Stimulated activated memory B cell treated with anti-CD40 and anti-IgM and Interleukin-4, amounts not matched to agents 10 μg/mL and 1 μg/mL and 100 μg/mL, for 72 hours (primary cell): ENCODE measurements at places on chromosomes 12 and 14.

DNA sequence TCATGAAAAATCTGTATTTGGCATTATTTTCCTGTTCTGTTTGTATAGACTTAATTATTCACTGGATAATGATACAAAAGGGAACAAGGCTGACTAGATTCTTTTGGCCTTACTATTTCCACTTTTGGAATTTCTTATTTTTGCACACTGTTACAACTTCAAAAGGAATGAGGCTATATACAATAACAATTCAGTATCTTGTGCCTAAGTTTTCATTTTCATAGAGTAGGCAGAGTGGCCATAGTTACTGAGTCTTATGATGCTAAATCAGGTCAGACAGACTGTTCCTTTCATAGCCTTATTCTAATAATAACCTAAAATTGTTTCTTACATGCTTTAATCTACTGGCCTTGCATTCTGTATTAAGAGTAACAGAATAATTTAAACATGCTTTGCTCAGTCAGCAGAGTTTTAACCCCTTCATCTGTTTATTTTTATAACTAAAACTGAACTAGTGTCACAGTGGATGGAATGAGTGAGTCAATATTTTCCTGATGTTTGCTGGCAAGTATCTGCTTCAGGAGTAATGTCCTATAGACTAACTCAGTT, 10.5 kb downstream of the TTC8 start:
- no peak for ATAC-seq

GRCh38 chr12:115716551-115716950, 560.9 kb downstream of the MED13L start:
- ATAC-seq: no peak

GRCh38 chr12:89873745-89874144, 165.1 kb upstream of the ATP2B1 start:
- ATAC-seq: peak; percentile 47

DNA sequence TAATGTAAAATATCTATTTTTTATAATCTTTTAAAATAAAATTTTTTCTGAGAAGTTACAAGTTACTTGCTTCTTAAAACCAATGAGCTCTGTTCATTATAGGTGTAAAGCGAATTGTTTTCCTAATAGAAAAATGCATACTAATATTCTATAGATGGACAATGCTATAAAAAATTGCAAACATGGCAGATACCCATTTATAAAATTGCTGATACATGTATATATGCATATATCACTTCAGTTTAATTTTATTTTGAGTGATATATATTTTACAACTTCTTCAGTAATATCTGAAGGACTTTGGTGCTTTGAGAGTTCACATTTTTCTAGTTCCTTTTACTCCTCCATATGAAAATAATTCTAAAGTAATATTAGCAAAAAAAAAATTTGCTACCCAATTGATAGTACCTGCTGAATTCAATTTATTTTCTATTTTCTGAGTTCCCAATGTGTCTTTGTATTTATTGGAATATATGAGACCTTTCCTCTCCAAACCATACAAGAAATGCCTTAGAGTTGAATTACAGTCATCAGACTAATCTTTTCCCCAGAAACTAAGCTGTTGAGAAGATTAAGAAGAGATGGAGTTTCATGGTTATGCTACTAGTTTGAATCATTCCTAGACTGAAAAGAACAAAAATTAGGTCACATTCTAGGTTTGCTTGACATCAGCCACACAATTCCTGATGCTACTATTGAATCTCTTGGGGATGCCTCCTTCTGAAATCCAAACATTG, 1937.5 kb upstream of the SEL1L start:
- ATAC-seq: no peak

GRCh38 chr12:29831173-29831572, 47.4 kb upstream of the TMTC1 start:
- no peak for ATAC-seq

DNA sequence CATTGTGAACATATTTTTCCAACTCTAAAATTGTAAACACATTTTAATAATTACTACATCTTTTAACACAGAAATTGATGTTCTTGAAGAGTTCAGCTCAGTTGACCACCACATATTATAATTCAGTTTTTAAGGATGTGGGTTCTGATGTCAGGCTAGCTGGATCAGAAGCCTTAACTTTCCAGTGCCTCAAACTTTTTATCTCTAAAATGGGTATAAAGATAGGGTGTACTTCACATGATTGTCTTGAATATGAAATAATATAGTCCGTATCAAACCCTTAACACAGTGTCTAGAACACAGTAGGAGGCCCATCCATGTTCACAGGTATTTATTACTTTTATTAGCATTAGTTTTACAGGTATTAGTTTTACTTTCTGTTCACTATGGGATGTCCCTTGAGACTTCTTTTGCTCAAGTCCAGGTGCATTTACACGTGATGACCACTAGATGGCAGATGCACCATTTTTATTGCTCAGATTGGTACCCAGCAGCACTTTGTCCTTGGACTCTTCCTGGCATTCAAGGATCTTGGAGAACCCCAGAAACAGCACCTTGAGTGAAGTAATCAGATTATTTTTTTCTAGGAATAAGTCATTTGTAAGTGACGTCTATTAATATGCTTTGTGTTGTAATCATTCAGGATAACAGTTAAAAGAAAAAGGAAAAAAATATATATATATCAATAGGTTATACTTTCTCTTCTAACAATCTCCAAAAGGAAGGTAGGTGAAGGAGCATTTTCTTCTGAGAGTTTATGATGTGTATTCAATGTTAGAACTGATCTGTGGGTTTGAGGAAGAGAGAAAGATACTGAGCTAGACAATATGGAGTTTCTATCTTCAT, 580.2 kb downstream of the ETNK1 start:
- peak; percentile 76 for ATAC-seq

GRCh38 chr14:29668201-29668600, 259.4 kb downstream of the PRKD1 start:
- no peak for ATAC-seq

- no peak for ATAC-seq
Observed at GRCh38 chr12:115004470-115005146, 320.6 kb upstream of the TBX3 start.

DNA sequence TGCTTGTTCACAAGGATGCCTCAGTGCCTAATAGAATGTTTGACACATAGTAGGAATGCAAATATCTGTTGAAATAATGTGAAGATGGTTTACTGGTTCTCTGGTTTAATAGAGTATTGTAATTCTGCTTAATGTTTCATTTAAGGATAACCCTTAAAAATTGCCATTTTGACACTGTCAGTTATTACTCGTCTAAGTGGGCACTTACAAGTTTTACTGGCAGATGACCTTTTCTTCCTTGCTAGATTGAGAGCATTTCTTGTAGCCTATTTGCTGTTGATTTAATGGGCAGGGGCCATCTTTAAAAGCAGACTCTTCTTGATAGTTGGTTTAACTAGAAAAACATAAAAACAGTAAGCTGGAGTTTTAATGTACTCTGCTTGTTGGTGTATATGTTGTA, 1.9 kb downstream of the TMEM263 start:
- no peak for ATAC-seq

DNA sequence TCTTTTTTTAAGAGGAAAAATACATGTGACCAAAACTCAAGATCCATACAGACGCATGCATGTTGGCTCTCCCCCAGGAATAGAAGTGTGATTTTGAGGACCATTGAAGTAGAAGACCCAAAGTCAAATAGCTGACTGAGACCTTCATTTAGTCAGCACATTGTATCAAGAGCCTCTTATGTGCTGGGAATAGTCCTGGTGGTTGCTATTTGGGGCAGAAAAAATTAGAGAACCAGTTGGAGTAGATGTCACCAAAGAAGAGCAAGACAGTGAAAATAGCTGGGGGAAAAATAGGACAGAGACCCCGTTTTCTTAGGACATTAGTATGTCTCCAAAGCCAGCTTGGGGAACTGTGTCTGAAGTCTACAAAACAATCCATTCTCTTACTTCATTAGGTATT, 93.6 kb downstream of the PELI2 start:
- no peak for ATAC-seq

- ATAC-seq: no peak
Observed at GRCh38 chr14:28494196-28494595, 272.4 kb upstream of the FOXG1 start.

DNA sequence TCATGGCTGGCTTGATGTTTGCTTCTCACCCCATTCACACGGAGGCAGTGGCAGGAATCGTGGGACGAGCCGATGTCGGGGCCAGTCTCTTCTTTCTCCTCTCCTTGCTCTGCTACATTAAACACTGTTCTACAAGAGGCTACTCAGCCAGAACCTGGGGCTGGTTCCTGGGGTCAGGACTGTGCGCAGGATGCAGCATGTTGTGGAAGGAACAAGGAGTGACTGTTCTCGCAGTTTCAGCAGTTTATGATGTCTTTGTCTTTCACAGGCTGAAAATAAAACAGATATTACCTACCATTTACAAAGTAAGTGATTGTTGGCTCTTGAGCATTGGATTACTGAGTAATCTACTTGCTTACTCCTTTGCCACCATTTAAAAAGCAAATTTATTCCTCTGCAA, 170.6 kb downstream of the TMTC2 start:
- no peak for ATAC-seq

DNA sequence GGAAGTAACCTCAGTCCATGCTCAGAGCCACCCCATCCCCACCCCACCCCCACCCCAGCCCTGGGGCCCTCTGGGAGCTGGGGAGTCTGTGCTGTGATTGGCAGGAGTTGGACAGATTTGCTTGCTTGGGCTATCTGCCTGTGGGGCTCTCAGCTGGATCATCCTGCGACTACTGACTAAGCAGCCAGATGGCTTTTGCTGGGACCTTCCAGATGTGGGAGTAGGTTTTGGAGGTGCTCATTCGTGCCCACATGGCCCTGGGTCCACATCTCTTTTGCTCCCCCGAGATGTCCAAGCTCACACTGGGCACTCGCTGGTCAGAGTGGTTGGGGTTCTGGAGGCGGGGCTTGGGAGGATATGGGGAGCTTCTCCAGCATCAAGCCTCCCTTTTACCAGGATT, 138.9 kb downstream of the TSPAN9 start:
- ATAC-seq: no peak

DNA sequence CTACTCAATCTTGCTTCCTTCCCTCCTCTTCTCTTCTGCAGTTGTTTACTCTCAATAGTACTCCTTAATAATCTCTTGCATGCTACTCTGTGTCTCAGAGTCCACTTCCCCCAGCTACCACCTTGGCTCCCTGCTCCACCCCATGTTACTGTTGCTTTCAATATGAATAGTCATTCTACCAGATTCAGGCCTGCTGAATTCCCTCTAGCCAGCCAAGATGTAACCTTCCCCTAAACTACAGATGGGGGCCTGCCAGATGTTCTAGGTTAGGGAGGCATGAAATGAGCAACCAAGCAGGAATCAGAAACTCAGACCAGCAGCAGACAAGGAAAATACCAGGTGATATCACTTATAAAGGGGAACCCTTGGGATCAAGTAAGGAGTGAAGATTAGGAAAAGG, 392.1 kb upstream of the DDHD1 start:
- peak; percentile 79 for ATAC-seq

DNA sequence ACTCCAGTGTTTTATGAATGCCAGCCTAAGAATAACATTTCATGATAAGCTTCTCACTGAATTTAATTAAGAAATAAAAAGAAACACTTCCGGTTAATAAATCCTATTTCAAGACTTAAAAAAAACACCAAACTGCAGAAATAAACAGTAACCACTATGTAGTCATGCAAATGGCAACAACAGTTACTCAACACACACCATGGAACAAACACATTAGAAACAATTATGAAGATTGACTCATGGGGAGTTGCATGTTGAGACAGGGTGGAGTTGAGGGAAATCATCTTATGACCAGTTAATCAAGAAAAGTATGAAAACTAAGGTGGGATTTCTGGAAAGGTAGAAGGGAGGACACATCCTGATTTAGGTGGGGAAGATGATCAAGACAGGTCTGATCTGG, 52.7 kb downstream of the PLBD1 start:
- no peak for ATAC-seq

DNA sequence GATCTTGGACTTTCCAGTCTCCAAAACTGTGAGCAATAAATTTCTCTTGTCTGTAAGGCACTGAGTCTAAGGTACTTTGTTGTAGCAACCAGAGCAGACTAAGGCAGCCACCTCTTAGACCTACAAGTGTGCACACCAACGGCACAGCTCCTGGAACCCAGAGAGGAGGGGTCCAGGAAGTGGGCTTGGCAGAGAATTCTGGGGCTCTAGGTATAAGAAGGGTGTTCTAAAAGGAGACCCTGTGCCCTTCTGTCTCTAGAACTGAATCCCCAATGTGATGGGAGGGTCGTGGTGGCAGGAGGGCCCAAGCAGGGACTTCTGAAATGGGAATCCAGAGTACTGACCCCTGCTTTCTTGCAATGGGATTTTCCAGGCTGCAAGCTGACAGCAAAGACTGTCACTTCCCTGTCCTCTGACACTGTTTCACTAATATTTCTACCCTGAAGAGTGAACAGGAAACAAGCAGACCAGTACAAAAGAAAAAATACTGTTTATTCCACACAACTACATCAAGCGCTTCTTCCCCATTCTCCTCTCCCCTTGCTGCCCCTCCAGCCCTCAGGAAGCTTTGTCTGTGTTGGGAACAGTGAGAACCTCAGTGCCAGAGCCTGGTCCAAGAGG, 13.6 kb upstream of the TFCP2 start:
- no peak for ATAC-seq

GRCh38 chr12:53223389-53224060, 8.5 kb downstream of the RARG start:
- ATAC-seq: no peak

- no peak for ATAC-seq
Observed at GRCh38 chr12:66268562-66268961, 33.7 kb upstream of the HELB start.

GRCh38 chr12:40819436-40820108, 127.3 kb downstream of the CNTN1 start:
- ATAC-seq: no peak

- ATAC-seq: no peak
Observed at GRCh38 chr14:44970907-44971306, 8.9 kb downstream of the TOGARAM1 start.

DNA sequence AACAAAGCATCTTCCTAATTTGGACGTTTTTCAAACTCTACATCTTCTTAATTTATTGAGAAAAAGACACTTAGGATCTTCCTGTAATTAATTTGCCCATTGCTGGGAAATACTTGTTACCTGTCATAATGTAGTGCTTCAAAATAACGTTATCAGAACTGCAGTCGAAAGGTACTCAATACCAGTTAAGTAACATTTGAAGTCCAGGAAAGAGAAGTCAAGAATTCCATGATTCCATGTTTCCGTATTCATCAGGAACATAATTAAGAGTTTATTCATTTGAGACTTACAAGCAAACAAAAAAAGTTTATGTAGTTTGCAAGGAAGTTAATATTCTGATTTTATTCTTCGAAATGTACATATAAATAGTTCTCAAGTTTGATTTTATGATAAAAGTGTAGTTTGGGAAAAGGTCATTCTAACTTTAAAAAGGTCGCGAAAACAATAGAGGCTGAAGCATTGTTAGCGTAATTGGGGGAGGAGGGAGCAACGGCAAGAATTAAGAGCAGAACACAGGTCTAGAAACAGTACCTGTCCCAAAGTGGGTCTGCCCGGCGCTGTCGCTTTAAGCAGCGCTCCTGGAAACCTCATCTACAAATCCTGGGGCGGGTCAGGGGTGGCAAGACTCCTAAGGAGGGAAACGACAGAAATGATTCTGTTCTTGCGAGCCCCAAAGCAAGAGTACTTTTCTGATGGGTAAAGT, 1.2 kb upstream of the KCNMB4 start:
- ATAC-seq: no peak

- ATAC-seq: peak; percentile 69
Observed at GRCh38 chr14:74425525-74426201, 347 bp downstream of the SYNDIG1L start.
